Astrocyte of the spinal cord (primary cell): ENCODE measurements at places on chromosomes 16 and 17.

DNA sequence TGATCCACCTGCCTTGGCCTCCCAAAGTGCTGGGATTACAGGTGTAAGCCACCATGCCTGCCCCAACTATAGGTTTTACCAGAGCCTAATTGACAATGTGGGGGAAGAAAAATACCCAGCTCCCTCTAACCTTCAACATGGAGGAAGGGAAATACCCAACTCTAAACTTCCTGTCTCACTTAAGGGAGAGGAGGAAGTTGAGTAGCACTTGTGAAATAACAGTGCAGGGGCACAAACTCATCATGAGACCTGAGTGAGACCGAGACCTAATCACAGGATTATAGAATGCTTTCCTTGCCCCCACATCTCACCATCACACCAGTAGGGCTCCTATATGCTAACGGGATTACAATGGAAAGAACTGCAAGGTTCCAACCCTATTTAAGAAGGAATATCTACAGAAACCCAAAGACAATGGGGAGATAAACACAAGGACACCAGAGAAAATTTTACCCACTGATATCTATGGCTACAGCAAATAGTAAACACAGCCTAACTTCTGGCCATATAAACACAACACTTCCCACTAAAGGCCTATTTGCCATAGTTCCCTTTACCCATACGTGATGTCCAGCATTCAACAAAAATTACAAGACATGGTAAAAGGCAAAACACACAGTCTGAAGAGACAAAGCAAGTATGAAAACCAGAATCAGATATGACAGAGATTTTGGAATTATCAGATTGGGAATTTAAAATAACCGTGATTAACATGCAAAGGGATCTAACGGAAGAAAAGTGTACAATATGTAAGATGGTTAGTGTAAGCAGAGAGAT, 26.9 kb downstream of the OR3A1 start:
- no peak for DNase-seq

GRCh38 chr16:86949630-86950029, 367.6 kb downstream of the C16orf95 start:
- no peak for DNase-seq

GRCh38 chr16:24850289-24850938, 4.7 kb downstream of the SLC5A11 start:
- DNase-seq: peak; percentile 56

DNA sequence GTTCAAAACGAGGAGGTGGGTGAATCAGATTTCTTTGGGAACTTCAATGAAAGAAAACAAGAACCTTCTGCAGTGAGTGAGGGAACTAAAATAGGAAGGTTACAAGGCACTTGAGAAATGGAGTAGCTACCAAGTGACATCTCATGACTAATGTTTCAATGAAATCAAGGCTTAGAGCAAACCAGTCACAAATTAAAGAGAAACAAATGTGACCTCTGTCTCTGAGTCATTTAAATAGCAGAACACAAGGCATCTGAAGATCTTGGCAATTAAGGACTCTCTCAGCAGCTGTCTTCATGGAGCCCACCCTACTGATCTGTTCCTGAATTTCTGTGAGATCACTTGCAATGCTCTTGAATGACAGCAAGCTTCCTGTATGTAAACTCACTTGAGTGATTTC, 109.5 kb downstream of the CDH11 start:
- DNase-seq: peak; percentile 48

DNA sequence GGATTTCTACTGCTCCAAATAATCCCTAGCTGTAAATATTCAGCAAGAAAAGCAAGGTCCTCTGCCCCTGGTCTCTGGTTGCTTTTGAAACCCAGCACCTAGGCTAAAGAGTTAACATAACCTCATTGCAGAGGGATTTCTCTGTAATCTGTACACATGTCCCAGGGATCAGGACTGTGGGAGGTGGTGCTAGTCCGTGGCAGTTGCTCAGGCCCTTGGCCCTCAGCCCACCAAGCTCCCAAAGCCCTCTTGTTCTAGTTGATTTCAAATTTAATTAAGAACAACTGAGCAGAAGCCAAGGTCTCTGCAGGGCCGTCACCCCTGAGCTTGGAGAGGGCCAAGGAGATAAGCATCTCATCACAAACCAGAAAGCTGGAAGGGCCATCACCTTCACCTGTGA, 181.1 kb downstream of the SOX9 start:
- no peak for DNase-seq

DNA sequence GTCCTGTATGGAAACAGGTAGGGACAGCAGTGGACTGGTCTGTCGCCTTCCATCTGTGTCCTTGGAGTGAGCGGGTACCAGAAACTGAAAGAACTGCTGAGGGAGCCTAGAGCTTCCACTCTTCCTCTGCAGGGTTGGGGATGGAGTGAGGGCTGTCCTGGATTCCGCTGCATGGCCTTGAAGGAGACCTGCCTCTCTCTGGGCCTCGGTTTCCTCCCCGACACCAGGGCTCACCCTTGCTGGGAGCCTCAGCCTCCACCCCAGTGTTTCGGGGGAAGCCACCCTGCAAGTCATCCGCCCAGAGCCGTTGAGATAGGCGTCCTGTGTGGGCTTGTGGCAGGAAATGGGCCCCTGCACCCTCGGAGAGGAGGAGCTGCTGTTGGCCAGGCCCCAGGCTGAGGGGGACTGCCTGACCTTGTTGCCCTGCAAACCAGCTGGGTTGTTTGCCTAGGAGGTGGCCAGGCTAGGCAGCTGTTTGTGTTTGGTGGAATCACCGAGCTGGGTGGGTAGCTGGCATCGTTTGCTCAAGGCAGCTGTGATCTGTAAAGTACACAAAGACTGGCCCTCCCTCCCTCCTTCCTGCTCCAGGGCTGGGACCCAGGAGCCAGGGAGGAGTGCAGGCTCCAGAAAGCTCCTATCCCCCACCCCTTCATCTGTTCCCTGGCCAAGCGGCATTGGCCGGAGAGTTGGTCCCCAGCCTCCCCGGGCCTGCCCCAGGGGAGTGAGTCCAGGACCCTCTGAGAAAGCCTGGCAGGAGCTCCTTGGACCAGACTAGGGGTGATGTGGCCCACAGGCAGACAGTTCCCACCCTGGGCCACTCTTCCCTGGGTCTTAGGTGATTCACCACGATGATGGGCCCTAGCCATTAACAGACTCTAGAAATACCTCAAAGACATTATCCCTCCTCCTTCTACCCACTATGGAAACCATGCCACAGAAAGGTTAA, 1.3 kb downstream of the RAB37 start:
- DNase-seq: no peak

DNA sequence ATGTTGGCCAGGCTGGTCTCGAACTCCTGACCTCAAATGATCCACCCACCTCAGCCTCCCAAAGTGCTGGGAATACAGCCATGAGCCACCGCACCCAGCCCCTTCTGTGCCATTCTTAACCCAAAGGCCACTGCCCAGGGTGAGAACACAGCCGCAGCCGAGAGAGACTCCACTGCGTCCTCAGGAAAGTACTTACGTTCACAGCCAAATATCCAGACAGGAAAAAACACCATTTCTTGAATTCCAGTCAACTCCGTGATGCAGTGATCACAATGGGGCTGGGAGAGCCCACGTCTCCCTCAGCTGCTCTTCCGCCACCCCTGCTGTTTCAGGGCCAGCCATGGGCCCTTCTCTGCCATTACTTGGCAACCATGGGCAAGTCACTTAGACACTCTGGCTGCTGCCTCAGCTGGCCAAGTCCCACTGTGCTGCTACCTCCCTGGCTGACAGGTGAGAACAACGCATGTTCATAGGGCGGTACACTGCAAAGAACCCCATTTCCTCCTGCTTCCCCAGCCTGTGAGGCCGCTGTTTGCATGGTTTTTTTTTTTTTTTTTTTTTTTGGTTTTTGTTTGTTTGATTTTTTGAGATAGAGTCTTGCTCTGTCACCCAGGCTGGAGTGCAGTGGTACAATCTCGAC, 4.3 kb downstream of the CDIP1 start:
- DNase-seq: no peak

DNA sequence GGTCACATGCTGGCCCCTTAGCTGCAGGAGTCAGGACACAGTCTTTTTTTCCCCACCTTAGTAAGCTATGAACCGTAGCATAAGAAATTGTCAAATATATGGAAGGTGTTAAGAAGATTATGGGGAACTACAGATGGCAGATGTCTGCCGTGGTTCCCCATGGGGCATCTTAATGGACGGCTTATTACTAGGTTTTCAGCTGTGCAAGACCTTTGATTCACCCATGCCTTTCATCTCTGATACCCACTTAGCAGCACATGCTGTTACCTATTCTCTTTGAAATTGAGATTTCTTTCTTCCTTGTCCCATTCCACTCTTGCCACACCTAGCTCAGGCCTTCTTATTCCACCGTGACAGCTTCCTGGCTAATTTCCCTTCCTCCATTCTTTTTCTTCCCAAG, 70.7 kb downstream of the RPTOR start:
- DNase-seq: no peak

DNA sequence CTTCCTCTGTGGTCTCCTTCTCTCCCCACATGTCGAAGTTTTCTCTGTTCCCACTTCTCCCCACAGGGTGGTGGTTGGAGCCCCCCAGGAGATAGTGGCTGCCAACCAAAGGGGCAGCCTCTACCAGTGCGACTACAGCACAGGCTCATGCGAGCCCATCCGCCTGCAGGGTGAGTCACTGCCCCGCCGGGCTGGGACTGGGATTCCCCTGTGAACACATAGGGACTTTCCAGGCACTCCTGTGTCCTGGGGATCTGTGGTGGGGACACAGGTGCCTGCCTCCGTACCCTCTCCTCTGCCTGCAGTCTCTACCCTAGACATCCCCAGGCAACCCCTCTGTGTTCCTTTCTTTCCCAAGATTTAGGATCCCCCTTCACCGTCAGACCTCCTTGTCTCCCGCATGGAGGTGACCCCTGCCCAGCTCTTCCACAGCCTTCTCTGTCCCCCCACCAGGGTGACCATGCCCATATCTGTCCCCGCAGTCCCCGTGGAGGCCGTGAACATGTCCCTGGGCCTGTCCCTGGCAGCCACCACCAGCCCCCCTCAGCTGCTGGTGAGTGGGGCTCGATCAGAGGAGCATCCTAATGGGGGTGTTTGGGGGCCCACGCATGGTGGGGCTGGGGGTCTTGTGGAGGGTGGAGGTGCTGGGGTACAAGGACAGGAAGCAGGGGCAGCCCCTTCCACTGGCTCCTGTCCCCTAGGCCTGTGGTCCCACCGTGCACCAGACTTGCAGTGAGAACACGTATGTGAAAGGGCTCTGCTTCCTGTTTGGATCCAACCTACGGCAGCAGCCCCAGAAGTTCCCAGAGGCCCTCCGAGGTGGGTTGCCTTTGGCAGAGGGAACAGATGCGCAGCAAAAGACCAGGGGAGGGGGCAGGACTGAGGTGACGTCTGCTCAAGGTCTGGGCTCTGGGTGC, 5.8 kb downstream of the ITGAM start:
- DNase-seq: no peak

GRCh38 chr17:74455025-74455545, 11.3 kb upstream of the CD300A start:
- DNase-seq: no peak

DNA sequence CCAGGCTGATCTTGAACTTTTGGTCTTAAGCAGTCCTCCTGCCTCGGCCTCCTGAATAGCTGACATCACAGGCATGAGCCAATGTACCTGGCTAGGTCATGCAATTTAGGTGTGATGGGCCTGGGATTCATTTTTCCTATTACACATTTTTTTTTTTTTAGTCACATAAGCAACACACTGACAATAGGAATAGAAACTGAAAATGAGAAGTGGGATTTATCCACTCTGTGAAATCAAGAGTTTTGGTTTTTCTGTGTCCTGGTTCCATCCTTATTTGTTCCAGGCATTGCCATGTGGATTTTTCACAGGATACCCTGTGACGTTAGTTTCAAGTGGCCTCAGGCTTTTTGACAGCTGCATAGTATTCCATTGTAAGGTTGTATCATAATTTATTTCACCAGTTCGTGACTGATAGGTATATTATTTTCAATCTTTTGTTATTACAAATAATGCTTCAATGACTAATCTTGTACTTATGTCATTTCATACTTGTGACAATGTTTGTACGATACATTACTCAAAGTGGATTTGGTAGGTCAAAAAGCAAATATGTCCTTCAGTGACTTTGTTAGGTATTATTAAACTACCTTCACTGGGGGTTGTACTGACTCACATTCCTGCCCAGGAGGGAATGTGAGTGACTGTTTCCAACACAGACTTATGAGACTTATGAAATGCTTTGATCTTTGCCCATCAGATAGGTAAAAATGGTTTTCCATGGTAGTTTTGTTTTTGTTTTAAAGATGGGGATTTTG, 10.6 kb downstream of the ADCY7 start:
- no peak for DNase-seq

DNA sequence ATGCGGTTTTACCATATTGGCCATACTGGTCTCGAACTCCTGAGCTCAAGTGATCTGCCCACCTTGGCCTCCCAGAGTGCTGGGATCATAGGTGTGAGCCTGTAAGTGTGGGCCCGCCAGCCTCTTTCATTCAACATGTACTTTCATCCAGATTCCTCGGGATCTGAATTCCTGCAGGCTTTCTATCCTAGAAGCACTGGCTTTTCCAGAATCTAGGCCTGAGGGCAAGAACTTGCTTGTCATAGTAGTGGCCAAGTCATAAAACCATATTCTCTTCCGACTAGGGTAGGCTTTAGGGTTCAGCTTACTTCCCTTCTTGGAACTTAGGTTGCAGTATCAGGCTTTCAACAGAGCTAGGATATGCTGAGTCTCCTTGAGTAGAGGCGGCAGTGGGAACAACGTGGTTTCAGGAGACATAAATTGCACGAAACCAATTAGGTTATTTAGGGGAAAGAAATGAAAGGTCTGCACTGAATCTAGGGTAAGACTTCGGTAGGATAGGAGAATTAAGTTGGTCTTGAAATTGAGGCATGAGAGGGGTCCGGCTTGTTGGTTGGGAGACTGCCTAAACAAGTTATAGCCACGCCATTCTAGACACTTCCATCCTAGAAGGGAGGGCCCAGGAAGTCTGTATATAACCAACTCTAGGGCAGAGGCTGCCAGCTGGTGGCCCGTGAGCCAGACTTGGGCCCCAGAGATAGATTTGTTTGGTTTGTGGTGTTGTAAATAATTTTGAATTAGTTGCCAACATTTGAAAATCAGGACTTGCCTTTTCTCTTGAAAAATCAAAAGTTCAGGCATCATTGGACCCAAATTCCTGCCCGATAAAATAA, 15.6 kb downstream of the SLC7A6 start:
- DNase-seq: no peak

GRCh38 chr17:31789707-31790505, 69.1 kb downstream of the COPRS start:
- no peak for DNase-seq

- DNase-seq: peak; percentile 61
These were observed 307.2 kb downstream of the ABCC12 start for GRCh38 chr16:47848421-47849109.

- DNase-seq: no peak
These were observed at the start of gene TBX4 for GRCh38 chr17:61452301-61453290. TBX4 (plus strand) TSS chr17:61452422; CDS start chr17:61456491, 4,069 bp downstream.

GRCh38 chr17:73591296-73592078, 52.8 kb downstream of the SDK2 start:
- DNase-seq: no peak
